ENCODE measurements at places on chromosomes 3 and 15.

- DNase-seq = no peak
These were observed 15.8 kb downstream of the DNAH1 start for GRCh38 chr3:52331906-52332305.

GRCh38 chr15:31607656-31608055 lies 281.0 kb downstream of the KLF13 start:
- no peak for DNase-seq

DNA sequence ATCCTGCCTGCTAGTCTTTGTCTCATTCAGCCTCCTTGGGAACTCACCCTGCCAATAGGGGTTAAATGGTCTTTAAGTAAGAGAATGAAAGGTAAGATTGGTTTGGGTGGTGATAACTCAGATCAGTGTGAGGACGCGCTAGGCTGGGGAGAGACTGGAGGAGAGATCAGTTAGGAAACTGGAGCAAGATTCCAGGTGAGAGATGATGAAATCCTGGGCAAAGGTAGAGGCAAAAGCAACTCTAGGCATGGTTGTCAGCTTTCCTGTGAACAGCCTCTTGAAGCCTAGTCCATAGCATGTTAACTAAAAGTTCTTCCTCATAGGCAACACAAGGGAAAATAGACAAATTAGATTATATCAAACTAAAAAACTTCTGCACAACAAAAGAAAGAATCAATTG lies 145.2 kb upstream of the ANKRD28 start:
- no peak for DNase-seq

DNA sequence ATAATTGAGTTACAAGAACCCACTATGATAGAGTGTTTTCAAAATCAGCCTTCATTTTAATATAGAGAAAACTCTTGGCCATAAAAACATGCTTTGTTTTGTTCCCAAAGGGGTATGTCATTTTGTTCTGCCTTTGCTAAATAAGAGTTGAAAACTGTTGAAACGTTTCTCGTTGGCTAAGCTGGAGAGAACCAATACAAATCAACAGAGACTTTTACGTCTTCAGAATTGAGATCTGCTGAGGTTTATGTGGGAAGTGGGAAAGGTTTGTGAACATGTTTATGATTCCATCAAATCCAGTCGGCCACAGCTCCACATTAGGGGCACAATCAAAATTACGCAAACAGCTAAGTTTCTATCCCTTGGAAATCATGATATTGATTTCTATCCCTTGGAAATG lies 102.0 kb downstream of the IGF2BP2 start:
- DNase-seq = no peak

- DNase-seq = peak; percentile 60
These were observed 99.9 kb downstream of the ADAMTS17 start for GRCh38 chr15:100241572-100242482.

GRCh38 chr3:14490255-14490654 lies 49.9 kb downstream of the GRIP2 start:
- DNase-seq = no peak

GRCh38 chr3:73448041-73448440 lies 176.7 kb downstream of the PDZRN3 start:
- peak; percentile 45 for DNase-seq

- no peak for DNase-seq
These were observed 9.3 kb downstream of the TLE3 start for GRCh38 chr15:70088455-70088854.

- peak; percentile 37 for DNase-seq
These were observed 49.3 kb downstream of the TMOD3 start for GRCh38 chr15:51878446-51879386.

GRCh38 chr3:30890907-30891306 lies 3.6 kb downstream of the GADL1 start:
- DNase-seq = no peak

DNA sequence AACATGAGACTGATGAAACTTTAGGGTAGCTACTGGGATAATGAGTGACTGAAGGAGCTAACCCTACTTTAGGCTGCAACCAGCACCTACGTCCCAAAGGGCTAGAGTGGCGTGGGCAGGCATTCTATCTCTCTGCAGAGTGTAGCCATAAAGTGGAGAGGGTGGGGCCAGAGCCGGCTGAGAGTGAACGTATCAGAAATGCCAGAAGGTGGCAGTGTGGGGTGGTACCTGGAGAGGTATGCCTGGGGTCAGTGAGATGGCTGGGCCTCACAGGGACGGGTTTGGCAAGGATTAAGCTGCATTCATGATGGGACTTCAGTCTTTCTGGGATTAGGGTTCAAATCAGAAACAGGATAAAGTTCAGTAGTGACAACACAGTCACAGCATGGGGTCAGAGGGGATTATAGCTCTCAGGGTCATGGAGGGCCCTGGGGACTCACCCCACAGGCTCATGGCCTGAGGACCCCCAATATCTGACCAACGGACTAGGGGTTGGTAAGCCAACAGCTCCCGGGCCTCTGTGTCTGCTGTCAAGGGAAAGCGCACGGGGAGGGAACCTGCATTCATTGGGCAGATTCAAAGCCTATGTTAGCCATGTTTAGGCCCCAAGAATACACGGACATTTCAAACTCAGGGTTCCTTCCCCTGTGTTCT lies 86.5 kb upstream of the FOXB1 start:
- peak; percentile 48 for DNase-seq

DNA sequence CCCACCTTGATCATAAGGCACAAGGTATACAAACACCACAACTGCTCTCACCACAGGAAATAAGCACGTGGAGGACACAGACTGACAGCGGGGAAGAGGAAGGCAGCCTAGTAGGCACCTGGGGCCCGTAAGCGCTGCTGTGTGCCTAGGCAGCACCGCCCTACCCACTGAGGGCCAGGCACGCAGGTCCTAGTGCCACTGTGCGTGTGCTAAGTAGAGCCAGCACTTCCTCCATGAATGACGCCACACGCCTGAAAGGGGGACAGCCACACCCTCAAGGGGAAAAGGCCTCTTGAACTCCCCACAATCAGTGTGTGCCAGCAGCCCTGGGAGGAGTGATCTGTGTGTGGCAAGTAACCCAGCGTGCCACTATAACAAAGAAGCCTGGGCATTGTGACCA lies 73.0 kb downstream of the ATP1B3 start:
- DNase-seq = no peak

DNA sequence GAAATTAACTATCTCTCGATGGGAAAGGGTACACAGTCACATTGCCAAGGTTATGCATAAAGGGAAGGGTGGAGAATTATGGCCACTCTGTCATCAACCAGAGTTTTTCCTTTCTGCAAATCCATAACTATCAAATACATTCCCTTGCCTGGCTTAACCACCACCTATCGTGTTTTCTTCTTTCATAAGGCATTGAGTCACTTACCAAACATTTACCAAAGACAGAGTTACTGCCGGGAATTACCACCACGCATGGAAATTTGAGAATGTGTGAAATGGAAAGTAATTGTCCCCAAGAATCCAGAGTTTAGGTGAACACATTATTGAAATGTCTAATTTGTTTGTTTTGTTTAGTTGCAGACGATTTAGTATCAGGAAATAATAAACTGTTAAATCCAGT lies 134.3 kb upstream of the LRRN1 start:
- peak; percentile 83 for DNase-seq

DNA sequence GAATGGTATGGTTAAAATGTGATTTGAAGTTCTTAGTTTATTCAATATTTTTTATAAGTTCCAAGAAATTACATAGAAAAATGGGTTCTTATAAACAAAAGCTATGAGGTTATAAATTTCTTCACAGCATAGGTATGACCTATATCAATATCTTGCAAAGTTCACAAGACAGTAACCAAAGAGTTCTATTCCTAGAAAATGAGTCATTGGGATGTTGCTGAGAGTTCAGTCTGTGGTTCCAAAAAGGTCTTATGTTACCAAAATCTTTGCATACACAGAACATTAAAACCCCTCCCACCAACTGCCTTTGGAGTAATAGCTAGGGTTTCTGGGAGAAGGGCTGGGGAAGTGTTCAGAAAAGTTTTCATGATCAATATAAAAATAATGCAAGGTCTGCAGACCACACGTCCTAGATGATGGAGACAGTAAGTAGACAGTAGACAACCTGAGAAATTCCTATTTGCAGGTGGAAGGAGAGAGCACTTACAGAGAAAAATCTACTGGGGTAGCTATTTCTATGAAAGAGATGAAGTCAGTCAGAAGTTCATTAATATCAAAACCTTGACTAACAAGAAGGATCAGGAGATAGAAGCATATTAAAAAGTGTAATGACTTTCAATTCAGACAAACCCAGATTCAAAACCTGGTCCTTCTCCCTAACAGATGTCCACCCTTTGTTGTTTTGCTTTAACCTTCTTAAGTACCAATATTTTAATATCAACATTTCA lies 279.3 kb downstream of the KCNH8 start:
- DNase-seq = no peak

GRCh38 chr3:169289273-169289672 lies 374.2 kb downstream of the MECOM start:
- DNase-seq = no peak

GRCh38 chr3:53823956-53824657 lies 22.1 kb downstream of the CHDH start:
- DNase-seq = no peak

GRCh38 chr15:29071232-29071881 lies 185.6 kb downstream of the APBA2 start:
- DNase-seq = no peak

Data from fibroblast of upper back skin (primary cell).